Activated CD8-positive, alpha-beta memory T cell treated with anti-CD3 and anti-CD28 coated beads for 1 hour (primary cell): ENCODE measurements at places on chromosomes 16 and 17.

GRCh38 chr16:79874391-79874790 lies 273.9 kb upstream of the MAF start:
- no peak for DNase-seq

- no peak for DNase-seq
Observed at GRCh38 chr17:76467366-76467765, at the start of gene AANAT. AANAT (plus strand) TSS chr17:76467603; CDS start chr17:76468747, 1,144 bp downstream.

DNA sequence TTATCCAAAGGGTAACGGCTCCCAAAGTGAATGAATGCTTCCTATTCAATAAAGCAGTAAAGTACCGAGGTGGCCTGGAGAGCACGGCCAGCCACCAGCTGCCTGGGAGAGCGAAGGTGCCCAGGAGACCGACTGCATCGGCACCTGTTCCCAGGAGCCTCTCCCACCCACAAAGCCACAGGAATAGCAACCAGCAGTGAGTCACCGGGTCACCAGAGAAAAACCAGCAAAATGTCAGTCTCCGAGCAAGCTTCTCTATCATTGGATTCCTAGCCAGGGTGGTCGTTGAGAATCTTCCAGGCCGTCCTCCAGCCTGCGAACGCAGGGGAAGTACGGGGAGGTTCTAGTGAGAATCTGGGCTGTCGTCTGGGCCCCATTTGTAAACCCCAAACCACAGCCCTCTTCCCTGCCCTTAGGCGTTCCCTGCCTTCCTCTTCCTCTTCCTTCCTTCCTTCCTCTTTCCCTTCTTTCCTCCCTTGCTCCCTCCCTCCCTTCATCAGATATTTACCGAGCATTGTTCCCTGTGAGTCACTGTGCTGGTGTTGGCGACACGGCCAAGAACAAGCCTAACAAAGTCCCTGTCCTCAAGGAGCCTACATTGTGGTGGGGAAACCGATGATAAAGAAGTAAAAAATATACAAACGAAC lies 114.6 kb downstream of the SLC39A11 start:
- no peak for DNase-seq

DNA sequence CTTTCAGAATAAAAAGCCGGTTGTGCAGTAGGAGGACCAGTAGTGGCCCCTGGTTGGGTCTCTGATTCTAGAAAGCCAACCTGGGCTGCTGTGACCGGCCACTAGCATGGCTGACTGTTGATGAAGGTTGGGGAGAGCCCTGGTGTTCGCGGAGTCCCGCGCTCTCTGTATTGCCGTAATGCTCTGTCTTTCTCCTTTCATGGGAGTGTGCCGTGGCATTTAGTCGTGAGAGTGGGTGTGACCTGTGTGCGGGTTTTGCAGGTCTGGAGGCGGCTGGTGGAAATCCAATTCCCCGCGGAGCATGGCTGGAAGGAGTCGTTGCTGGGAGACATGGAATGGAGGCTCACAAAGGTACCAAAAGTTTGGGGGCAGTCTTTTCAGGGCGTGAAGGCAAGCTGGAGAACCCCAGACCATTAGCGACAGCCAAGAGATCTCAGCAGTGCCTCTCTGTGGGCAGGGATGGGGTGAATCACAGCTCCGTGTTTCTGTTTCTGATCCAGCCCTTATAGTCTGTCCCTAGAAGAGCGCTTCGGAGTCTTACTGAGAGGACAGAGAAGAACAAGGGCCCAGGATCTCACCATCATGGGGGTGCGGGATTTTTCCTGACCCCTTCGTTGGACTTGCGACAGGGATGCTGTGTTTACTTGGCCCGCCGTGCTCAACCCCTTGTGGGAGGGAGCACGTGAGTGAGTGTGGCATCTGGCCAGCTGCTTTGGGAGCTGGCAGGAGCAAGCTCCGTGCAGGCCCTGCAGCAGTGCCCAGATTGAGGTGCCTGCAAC lies 56.5 kb downstream of the RNF213 start:
- DNase-seq = no peak

DNA sequence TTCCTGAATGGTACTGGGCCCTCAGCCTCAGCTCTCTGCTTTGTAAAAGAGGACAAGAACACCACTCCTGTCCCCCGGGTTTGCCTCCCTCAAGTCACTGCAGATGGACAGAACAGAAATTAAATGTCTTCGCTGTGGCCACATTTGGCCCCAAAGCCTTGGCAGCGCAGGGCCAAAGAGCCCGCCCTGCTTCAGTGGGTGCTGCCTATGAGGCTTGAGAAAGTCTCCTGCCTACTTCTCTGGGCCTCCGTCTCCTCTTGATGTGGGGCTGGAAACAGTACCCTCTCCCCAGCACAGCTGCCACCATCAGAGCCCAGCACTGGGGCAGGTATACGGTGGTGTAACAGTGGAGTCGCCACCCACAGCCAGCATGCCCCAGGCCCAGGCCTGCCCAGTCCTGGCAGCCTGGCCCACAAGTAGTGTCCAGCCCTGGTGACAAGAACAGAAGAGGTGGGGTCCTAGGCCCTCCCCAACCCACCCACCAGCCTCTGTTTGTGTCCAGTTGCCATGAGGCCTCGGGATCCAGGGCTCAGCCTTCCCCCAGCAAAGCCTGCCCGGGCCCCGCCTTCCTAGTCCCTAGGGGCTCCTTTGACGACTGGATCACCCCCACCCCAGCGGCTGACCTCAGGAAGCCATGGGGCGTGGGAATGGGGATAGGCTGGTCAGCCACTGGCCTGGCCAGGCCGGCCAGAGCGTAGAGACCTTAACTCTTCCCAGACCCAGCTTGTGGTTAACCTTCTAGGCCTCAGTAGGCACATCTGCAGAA lies 3.9 kb upstream of the TPPP3 start:
- DNase-seq = no peak

DNA sequence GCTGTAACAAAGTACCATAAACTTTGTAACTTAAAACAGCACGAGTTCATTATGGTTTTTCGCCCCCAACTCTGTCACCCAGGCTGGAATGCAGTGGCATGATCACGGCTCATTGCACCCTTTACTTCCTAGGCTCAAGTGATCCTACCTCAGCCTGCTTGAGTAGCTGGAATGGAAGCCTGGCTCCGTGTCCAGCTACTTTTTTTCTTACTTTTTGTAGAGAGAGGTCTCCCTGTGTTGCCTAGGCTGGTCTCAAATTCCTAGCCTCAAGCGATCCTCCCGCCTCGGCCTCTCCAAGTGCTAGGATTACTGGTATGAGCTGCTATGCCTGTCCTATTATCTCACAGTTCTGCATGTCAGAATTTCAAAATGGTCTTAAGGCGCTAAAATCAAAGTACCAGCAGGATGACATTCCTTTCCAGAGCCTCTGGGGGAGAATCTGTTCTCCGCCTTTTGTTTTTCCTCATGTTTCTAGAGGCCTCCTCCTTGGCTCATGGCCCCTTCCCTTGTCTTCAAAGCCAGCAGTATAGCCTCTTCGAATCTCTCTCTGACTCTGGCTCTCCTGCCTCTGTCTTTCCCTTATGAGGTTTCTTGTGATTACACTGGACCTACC lies 10.1 kb upstream of the PRM1 start:
- no peak for DNase-seq

DNA sequence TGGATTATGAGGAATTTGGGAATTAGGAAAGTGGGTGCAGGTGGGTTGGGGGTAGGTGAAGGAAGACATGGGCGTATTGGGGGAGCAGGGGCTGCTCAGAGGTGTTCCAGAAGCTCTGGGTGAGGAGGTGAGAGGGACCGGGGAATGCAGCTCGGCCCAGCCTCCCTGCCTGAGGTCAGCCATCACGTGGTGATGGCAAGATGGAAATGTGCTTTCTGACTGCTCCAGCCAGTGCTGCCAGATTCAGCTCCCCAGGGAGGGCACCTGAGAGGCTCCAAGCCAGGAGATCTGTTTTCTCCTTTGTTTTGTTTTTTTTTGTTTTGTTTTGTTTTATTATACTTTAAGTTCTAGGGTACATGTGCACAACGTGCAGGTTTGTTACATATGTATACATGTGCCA lies 35.2 kb upstream of the STH start:
- DNase-seq = no peak

DNA sequence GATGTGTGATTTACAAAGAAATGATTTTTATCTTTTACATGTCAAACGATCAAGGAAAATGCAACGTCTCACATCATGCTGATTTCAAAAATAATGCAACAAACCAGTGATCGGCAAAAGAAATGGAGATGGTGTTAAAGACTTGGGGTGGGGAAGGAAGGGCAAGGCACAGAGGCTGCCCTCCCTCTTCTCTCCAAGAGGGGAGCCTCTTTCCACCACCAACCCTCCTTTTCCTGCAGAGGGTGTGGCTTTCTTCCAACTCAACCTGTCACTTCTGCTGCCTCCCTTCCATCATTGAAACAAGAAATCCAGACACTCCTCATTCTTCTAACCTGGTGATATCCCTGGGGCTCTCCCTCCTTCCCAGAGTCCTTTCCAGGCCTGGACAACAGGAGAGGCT lies 320.8 kb downstream of the SLC39A11 start:
- DNase-seq = no peak
